Activated CD4-positive, alpha-beta T cell treated with anti-CD3 and anti-CD28 coated beads, Interleukin-2, amount 10 ng/mL, durations not matched to agents 24 days and 14 days (primary cell): ENCODE measurements at places on chromosomes 4 and X. TPM values are rescaled to one million over a fixed set of nuclear protein-coding genes. Genes with fewer than 3 reads are reported as not detected.
A peak's percentile ranks its signal among the peaks of the same experiment; 100 is the strongest.

The NXF2B gene
- not detected in 2 replicates for total RNA-seq

The HSFX1 gene
- total RNA-seq: 0.50 and 0.58 TPM in 2 replicates

The SMIM10L2A gene
- 1.2 and 1.3 TPM in 2 replicates for total RNA-seq

The CT83 gene
- total RNA-seq: not detected in 2 replicates

DNA sequence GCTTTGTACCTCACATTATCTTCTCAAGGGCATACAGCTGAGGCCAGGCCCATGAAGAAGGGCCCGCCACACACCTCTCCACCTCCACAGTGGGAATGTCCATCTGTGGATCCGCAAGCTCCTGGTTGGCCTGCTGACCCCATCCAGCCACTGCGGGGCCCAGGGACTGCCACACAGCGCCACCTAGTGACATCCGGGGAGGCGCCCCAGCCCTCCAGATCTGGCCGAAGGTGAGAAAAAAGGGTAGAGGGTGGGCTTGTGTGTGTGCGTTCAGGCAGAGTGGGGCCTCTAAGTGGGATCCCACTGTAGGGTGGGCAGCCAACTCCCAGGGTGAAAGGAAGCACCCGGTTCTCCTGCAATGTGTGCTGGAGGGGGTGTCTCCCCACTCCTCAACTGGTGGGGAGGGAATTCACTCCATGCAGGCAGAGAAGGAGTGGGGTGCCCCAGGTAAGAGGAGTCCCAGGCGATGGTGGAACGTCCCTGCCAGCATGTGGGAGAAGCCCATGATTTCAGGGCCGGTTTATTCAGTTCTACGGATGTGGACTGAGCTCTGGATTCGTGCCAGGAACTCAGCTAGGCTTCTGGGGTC, 117.3 kb downstream of the ENPP6 start:
- no peaks in the 10 kb centered on the region for H3K36me3 ChIP-seq
- DNase-seq: peak; percentile 79
- no peak overlapping the region for H3K4me3 ChIP-seq
- no peak overlapping the region for H3K27ac ChIP-seq
- peaks cover 2% of the 10 kb centered on the region for H3K4me1 ChIP-seq

DNA sequence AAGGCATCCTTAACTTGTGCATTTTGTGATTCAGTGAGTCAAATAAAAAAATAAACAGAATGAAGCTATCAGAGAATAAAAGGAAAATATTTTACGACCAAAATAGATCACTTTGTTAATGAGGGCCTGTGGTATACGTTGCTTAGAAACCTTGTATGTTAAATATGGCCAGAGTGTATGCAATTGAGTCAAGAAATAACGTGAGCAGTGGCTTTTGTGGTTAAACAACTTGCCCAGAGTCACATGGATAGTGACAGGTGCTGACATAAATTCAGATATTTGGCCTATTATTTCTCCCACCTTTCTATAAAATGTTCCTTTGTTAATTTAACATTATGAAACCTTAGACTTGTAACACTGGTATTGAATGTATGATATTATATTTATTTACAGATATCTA, 393.4 kb downstream of the PABPC4L start:
- H3K4me3 ChIP-seq: no peak overlapping the region
- H3K36me3 ChIP-seq: no peaks in the 10 kb centered on the region
- DNase-seq: no peak
- H3K27ac ChIP-seq: no peak overlapping the region
- no peaks in the 10 kb centered on the region for H3K27me3 ChIP-seq

- no peak overlapping the region for H3K4me3 ChIP-seq
- no peaks in the 10 kb centered on the region for H3K36me3 ChIP-seq
- no peaks in the 10 kb centered on the region for H3K27me3 ChIP-seq
- no peaks in the 10 kb centered on the region for H3K4me1 ChIP-seq
Measured at GRCh38 chr4:83771113-83771705, 235.3 kb downstream of the GPAT3 start.
